ENCODE measurements at places on chromosomes 5 and 9.
A peak's percentile ranks its signal among the peaks of the same experiment; 100 is the strongest.

DNA sequence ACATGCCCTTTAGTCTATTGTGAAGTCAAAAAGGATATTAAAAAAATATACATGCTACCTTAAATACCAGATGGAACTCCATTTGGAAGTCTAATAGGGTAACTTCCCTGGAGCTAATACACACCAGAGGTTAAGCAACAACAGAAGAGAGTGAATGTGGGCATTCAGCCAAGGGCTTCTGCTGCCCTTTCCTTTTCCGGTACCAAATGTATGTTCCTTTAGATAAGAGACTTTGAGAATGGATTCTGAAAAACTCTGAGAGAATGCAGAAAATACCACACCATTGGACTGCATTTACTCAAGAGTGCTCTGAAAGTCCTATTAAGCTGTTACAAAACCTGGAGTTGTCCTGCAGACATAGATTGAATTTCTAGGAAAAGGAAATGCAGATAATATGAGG is 23.8 kb upstream of the TRPM3 start:
- DNase-seq, result no peak

DNA sequence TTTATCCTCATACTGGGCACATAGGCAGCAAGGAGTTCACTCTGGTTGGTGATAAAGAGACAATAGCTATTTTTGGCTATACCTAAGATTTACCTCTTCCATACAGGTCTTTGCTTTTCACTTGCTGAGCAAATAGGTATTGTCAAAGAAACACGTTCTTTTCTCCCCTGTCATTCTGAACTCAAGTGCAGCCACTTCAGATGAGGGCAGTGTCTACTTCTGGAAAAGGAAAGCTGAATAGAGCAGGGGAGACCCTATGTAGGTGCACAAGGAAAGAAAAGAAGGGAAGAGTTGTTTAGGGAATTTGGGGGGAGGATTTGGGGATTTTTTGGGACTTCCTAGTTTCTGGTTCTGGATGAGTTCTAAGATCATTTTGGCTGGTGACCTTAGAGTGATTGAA is 109.6 kb downstream of the ATP10B start:
- DNase-seq, result no peak

DNA sequence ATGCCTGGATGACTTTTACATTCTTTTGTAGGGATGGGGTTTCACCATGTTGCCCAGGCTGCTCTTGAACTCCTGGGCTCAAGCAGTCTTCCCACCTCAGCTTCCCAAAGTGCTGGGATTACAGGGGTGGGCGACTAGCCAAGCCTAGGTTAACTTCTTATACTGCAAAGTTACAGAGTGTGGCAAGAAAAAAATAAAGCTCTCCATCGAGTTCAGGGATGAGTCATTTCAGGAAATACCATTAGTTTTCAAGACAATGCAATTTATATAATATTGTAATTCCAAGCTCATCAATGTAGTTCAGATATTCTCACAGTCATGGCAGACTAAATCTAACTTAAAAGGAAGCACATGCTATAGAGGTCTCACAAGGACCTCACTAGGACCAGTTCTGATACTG is 11.5 kb upstream of the ABO start:
- DNase-seq, result no peak

DNA sequence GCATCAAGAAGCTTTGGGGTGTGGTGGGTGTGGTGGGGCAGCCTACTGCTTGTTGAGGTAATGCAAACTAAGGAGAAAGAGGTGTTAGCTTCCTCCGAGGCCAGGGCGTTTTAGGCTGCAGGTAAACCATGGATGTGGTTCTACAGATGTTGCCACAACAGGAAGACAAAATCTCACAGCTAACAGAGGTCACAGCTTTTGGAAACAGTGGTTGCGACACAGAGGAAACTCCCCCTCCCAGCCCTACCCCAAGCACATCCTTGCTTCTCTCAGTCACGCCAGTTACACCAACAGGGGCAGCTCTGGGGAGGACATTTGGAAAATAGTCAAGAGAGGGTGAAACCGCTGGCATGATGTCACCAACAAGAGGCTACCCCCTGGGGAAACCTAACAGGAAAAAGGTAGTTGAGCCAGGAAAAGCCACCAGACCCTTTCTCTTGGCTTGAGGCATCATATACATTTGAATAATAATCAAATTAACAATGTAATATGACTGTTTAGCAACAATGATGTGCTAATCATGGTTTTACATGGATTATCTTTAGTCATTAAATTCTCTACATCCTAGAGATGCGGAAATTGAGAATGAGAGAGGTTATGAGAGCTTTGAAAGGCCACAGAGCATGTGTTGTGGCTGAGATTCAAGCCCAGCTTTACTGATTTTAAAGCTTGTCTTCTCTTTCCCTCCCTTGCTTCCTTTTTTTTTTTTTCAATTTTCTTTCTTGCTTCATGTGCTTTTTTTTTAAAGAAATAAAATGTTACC is 82.2 kb upstream of the IL12B start:
- no peak for DNase-seq

DNA sequence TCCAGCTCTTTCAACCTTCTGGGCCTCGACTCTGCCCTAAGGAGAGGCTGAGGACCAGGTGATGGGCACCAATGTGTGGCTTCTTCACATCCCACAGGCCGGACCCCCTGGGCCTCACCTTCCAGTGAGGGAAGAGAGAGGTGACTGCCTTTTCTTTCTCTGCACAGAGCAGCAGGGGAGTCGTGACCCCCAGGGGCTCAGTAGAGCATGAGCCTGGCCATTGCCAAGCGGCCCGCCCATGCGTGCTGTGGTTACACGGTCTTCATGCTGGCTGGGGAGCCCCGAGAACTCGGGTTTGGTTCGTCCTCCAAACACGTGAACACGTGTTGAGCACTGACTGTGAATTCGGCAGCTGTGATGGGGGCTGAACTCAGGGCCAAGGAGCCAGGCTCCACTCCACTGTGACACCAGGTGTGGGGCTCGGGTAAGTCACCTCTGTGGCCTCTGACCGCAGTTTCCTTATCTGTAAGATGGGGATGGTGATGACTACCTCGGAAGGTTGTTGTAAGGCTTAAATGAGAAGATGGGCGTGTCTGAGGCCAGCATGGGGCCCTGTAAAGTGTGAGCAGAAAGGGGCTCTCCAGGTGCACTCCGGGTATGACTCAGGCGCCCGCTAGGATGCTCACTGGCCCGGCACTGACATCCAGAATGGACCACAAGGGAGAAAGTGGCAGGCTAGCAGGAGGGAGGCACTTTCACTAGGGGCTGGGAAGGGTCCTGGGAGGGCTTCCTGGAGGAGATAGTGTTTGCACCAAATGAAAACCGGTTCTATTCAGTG is 13.4 kb upstream of the GRHPR start:
- no peak for DNase-seq

DNA sequence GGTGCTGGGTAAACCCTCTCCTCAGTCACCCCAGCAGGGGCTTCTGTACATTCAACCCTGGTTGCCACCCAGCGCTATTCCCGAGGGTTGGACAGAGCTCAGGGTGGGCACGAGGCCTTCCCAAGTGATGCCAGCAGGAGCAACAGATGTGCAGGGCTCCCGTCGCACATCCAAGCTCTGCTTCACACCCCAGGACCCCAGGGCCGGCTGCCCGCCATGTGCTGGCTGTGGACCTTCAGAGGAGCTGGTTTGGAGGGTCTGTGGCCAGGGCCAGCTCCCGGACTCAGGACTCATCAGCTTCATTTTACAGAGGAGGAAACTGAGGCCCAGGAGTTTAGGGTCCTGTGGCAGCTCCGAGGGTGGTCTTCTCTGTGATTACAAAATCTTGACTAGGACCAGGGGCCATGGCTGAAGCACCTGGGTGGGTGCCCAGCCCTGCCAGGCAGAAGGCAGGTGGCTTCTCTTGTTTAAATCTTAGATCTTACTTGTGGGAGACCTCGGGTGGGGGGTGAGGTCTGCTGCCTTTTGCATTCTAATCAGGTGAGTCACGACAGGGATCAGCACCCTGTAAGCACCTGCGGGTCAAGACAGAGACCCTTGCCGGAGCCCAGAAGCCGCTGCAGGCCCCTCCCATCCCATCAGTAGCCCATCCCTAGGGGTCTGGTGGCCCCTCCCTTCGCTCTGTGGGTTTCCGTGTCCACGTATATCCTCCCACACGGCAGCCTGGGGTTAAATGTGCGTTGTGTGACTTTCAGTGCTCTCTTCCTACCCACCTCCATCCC is 2.1 kb upstream of the SLC12A7 start:
- DNase-seq, result no peak

GRCh38 chr5:95949810-95950209 is 11.8 kb downstream of the ELL2 start:
- no peak for DNase-seq

- DNase-seq, result peak; percentile 46
Measured at GRCh38 chr5:151449297-151449696, 1.9 kb downstream of the SLC36A1 start.

GRCh38 chr9:113756476-113757192 is 119.5 kb upstream of the ZNF618 start:
- DNase-seq, result no peak

DNA sequence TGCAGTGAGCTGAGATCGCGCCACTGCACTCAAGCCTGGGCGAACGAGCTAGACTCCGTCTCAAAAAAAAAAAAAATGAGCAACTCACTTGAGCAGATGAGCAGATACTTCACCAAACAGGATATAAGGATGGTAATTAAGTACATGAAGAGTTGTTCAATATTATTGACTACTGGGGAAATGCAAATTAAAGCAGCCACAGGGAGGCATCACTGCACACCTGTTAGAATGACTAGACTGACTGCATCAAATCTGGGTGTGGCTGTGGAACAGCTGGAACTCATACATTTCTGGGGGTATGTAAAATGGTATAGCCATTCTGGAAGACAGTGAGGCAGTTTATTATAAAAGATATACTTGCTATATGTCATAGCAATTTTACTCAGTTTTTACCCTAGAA is 93.0 kb downstream of the WNK2 start:
- no peak for DNase-seq

- DNase-seq, result no peak
Measured at GRCh38 chr9:131516100-131516499, 13.4 kb downstream of the POMT1 start.

GRCh38 chr5:128927644-128928043 is 37.6 kb upstream of the SLC27A6 start:
- DNase-seq, result no peak

- no peak for DNase-seq
Measured at GRCh38 chr9:105070176-105070575, 142.2 kb upstream of the ABCA1 start.

GRCh38 chr5:115586525-115587146 is 15.6 kb downstream of the TICAM2 start:
- DNase-seq, result peak; percentile 18

DNA sequence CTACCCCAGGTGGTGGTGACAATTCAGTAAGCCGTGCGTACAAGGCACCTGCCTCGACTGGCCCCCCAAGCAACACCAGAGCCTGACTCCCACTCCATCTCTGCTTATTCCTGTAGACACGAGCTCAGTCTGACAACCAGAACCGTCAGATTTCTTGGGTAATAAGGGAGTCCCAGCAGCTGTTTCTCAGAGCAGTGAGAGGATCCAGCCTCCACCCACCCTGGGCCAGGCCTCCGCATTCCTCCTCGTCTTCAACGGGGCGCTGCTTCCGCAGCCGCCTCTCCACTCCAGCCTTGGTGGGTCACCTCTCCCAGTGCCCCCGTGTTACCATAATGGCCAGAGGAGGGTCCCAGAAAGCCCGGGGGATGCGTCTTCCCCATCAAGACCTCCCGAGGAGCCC is 27.7 kb upstream of the GFPT2 start:
- DNase-seq, result no peak

- DNase-seq, result no peak
Measured at GRCh38 chr9:114185570-114186490, 30.5 kb downstream of the COL27A1 start.

GRCh38 chr5:1018596-1018995 is 10.0 kb downstream of the NKD2 start:
- no peak for DNase-seq

GRCh38 chr5:136108180-136108611 is 24.4 kb upstream of the SMAD5 start:
- no peak for DNase-seq

- peak; percentile 67 for DNase-seq
Measured at GRCh38 chr9:22446950-22447617, 460 bp downstream of the DMRTA1 start.

DNA sequence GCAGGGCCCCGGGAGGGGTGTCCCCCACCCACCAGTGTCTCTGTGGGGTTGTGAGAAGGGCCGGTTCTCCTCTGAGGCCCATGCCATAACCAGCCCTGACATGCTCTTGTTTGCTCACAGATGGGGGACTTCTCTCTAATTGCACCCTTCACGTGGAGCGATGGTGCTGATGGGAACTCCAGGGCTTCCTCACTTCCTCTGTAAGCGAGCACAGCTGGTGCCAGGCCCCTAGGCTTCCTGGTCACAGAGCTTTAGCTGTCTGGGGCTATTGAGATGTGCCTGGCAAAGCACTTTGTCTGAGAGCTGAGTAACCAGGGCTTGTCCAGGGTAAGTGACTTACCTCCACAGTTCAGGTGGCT is 36.4 kb downstream of the PHF2 start:
- DNase-seq, result no peak

DNA sequence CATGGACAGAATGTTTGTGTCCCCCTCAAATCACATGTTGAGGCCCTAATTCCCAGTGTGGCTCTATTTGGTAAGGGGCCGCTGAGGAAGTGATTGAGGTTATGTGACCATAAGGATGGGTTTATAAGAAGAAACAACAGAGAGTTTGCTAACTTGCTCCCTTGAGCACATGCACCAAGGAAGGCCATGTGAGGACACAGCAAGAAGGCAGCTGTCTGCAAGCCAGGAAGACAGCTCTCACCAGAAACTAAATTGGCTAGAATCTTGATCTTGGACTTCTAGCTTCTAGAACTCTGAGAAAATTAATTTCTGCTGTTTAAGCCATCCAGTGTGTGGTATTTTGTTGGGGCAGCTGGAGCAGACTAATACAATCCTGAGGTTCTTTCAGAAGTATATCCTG is 35.2 kb upstream of the CDC42SE2 start:
- DNase-seq, result no peak

- DNase-seq, result no peak
Measured at GRCh38 chr9:137317718-137318511, 15.8 kb upstream of the NRARP start.

DNA sequence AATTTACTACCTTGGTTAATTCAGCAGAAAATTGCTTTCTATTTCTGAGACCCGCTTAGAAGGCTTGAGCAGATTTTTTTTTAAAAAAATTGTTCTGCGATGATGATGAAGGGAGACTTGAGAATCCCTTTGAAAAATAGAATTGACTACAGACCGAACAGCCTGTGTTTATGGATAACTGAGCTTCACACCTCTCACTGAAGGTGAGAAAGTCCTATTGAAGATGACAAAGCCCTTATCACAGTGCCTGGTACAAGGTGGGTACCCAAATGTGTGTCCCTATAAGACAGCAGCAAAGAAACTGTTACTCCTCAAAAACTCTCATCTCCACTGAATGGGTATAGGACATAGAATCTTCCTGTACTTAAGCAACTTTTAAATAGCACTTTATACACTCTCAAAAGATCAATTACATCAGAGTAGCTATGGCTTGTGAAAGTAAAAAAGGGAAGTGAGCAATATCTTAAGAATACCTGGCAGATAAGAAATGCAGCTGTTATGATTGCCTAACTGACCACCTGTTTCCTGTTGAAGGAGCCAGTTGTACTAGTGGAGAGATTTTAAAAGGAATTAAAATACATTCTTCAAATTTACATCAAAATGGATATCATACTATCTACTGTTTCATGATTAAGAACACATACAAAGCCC is 419.7 kb downstream of the CHSY3 start:
- DNase-seq, result no peak

GRCh38 chr5:151812757-151813309 is 41.1 kb downstream of the G3BP1 start:
- no peak for DNase-seq

GRCh38 chr9:128393970-128394369 is 22.8 kb downstream of the URM1 start:
- no peak for DNase-seq

GRCh38 chr9:69411931-69412740 is 87.1 kb downstream of the ENTREP1 start:
- no peak for DNase-seq
